ENCODE measurements at places on chromosomes 5 and 9. TPM values are rescaled to one million over a fixed set of nuclear protein-coding genes. Genes with fewer than 3 reads are reported as not detected.

Gene RANBP3L
- not detected for total RNA-seq

Gene PCDHGA10
- 6.5 TPM for total RNA-seq

Gene PCDHA9
- 3.3 TPM for total RNA-seq

DNA sequence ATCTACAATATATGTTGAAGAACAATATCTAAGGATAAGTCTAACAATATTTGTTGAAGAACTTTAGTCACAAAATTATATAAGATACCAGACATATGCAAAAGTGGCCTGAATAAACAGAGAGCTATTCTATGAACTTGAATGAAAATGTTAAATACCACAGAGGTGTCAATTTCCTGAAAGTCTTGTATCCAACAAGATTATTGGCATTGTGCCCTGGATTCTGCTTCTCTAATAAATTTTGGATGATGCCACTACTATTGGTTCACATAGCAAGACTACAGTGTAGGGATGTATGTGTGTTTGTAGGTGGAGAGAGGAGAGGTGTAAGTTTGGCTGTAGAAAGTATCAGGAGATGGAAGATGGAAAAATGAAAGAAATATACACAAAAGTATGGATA lies 731.8 kb upstream of the RGMB start:
- DNase-seq: no peak
- H3K4me3 ChIP-seq: no peak overlapping the region
- no peaks in the 10 kb centered on the region for H3K36me3 ChIP-seq

DNA sequence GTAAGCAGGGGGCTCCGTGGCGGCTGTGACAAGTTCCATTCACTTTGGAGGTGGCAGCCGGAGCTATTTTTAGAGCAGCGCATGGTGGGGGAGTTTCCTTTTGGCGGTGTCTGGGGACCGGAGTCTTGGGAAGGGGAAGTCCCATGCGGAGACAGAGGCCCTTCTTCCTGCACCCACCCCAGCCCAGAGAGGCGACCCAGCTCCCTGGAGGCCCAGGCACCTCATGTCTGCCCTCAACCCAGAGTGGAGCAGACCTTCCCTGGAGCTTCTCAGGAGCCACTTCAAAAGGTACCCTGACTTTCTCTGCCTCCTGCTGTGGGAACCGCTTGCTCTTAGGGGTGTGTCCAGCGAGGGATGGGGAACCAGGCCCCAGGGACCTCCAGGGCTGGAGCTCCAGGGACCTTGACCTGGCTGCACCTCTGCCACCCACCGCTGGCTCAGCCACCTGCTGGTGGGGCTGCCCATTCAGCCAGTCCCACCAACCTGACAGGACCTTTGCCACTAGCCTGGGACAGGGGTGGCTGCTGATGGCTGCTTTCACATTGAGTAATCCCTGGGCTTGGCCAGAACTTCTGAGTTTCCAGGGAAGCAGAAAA lies 34.1 kb downstream of the NEK6 start:
- H3K36me3 ChIP-seq: no peaks in the 10 kb centered on the region
- no peak for DNase-seq
- no peak overlapping the region for H3K4me3 ChIP-seq
- H3K27me3 ChIP-seq: no peaks in the 10 kb centered on the region
- H3K27ac ChIP-seq: no peak overlapping the region
- no peaks in the 10 kb centered on the region for H3K4me1 ChIP-seq

- H3K4me1 ChIP-seq: peaks cover 3% of the 10 kb centered on the region
- no peaks in the 10 kb centered on the region for H3K36me3 ChIP-seq
- no peak overlapping the region for H3K27ac ChIP-seq
- no peak for DNase-seq
- no peaks in the 10 kb centered on the region for H3K27me3 ChIP-seq
Observed at GRCh38 chr5:178090856-178091255, 22.5 kb upstream of the N4BP3 start.

DNA sequence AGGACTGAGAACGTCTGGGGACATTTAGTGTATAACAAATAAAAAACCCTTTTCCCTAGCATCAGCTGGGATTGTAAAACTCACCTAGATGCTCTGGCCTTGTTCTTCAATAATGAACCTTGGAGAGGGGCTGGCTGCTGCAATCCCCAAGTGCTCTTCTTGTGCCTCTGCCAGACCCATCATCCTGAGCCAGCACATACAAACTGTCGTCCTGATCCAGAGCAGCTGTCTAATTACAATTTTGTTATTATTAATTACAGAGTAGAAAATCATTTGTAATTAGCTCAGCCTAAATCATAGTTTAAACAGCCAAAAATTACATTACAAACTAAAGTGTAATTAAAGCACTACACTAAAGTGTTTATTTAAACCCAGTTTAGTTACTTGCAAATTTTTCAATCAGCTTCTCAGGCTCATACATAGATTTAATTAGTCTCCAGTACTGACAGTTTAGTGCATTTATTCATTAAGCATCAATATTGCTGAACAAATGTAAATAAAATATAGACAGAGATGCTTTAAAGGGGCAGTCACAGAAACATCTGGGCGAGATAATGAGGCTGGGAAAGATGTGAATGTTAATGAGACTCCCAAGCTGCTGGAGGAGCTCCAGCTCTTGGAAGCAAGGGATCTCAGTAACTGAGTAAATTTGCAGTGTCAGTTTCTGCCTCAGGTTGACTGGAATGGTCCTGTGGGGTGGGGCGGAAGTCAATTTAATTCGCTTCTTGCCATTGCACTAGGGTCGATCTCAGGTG lies 632.3 kb upstream of the TLE4 start:
- H3K27me3 ChIP-seq: no peaks in the 10 kb centered on the region
- H3K4me1 ChIP-seq: no peaks in the 10 kb centered on the region
- no peak overlapping the region for H3K27ac ChIP-seq
- H3K4me3 ChIP-seq: no peak overlapping the region
- H3K36me3 ChIP-seq: no peaks in the 10 kb centered on the region

Measured in GM23338 (cell line).